ENCODE measurements at places on chromosomes 2 and 18.

DNA sequence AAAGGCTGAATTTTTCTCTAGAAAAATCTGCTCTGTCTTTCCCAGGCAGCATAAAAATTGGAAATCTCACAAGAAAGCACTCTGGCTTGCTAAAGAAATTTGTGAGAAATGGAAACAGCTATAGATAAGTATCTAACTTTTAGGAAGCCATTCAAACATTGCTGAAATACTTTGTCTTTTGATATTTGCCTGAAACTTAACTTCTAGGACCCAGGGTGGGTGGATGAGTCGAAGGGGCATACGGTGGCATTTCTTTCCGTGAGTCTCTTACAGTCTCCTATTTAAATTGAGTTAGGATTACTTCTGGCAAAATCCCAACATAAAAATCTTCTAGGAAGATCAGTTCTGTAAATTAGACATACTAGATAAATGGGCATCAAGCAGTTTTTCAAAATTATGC lies 532 bp upstream of the COL3A1 start:
- DNase-seq, result no peak

DNA sequence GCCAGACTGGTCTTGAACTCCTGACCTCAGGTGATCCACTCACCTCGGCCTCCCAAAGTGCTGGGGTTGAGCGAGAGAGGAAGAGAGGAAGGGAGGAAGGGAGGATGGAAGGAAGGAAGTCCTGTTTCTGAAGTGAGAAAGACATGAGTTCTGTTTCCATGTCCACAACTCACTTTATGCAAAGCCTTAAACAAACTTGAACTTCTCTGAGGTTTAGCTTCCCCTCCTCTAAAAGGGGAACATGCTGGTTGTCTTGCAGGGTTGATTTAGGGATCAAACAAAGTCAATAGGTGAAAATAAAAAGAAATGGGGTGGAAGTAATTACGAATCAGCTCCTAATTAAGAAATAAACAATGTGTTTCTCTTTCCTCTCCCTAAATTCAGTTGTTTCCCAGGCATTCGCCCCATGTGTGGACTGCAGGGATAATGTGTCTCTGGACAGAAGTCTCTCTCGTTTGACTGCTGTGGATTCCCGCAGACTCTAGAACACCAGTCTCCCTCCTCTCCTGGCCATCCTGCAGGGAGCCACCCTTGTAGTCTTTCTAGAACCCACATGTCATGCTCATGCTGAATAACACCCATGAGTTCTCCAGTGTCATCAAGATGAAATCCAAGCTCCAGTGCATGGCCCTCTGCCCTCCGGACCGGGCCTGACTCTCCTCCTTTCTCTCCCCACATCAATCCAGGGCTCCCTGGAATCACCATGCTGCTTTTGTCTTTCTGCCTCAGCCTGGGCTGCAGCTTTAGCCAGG lies 229.3 kb upstream of the TRIB2 start:
- DNase-seq, result no peak

- DNase-seq, result no peak
Measured at GRCh38 chr2:56624181-56624580, 440.4 kb downstream of the CCDC85A start.

DNA sequence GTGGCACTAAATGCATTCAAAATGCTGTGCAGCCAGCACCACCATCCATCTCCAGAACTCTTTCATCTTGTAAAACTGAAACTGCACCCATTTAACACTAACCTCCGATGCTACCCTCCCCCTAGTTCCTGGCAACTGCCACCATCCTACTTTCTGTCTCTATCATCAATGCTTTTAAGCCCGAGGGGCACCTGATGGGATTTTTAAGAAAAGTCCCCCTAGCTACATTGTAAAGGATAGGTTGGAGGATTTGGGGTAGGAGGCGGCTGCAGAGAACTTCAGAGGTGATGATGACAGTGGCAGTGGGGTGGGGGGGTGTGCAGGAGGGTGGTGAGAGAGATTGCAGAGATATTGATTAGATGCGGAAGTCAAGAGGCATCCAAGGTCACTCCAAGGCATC lies 10.8 kb upstream of the YWHAQ start:
- peak; percentile 10 for DNase-seq

DNA sequence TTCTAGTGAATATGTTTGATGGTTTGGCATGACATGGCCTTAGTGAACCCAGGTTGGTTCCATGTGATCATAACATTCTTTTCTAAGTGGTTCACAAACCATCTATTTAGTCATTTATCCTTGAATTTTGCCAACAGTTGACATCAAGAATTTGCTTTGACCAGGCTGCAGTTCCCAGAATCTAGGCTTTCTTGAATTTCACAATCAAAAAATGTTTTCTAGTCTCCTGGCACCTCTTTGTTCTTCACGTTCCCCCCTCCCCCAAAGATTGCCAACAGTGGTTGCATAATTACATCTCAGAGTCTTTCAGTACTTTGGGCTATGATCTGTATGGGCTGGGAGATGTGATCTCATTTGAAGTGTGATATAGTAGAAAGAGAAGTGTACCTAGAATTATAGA lies 124.0 kb downstream of the GATA6 start:
- no peak for DNase-seq

DNA sequence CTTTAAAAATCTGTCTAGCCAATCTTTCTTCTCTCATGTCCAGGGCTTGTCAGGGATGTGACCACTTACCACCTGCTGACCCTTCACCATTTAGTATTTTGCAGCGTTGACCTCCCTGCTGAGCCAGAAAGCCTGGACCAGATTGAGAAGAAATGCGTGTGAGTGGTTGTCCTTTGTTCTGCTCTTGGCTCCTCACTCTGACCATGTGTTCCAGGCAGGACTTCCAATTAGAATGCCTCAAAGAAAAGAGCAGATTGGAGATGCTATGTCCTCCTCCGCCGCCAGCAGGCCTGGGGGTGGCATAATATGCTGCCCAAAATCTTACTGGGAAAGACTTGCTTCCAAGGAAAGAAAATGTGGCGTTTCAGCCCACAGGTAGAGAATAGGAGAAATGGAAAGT lies 894.1 kb downstream of the SLC4A3 start:
- DNase-seq, result no peak

DNA sequence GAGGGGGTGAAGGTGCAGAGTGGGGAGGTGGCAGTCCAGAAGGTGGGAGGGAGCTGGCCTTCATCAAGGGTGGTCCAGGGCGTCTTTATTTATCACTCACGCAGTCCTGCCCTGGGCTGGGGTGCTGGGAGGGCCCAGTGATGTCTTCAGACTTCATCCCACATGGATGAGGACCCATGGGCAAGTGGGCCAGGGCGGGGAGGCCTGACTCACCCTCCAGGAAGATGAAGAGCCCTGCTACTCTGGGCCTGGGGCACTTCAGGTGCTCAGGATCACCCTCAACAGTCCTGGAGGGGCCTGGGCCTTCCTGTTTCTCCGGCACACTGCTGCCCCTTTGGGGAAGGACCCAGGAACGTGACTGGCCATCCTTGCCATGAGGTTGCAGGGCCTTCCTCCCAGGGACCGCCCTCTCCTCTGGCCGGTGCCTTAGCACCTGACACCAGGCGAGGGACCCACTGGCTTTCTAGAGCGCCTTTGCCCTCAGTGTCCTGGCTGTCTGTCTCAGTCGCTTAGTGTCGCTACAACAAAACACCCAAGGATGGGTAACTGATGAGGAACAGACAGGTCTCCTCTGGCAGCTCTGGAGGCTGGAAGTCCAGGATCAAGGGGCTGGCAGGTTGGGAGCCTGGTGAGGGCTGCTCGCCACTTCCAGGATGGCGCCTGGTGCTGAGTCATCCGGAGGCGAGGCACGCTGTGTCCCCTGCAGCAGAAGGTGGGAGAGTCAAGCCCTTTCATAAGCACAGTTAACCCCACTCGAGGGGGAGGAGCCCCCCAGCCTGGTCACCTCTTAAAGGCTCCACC lies 57.8 kb upstream of the HS6ST1 start:
- DNase-seq, result no peak

DNA sequence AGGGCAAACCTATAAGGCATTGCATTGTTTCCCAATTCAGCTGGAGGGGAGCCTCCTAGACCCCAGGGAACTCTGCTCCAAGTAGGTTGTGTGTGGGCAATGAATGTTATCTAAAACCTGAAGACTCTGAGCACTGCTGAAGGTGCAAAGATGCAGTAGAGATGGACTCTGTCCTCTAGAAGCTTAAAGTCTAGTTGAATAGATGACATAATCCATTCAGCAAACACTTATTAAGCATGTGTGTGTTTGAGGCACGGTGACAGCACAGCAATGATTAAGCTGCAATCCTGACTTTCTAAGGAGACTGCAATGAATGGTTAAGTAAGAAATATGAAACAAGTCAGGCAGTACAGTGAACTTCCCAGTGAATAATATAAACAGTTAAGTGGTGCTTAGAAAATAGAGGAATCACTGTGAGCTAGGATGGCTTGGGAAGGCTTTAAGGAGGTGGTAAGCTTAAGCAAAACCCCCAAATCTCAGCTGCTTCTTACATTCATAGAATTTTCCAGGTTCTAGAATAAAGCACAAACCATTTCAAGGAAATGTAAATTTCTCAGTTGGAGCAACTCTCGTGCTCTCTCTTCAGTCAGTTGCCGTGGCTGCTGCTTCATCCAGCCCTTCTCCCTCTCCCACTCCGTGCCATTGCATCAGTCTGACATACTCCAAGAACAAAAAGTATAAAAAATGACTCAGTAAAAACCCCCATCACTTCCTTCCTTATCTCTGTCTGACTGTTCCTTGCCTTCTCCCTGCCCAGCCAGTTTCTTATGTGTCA lies 19.1 kb downstream of the MXD1 start:
- DNase-seq, result no peak

GRCh38 chr2:113245276-113245711 lies 33.4 kb downstream of the PAX8 start:
- DNase-seq, result no peak

DNA sequence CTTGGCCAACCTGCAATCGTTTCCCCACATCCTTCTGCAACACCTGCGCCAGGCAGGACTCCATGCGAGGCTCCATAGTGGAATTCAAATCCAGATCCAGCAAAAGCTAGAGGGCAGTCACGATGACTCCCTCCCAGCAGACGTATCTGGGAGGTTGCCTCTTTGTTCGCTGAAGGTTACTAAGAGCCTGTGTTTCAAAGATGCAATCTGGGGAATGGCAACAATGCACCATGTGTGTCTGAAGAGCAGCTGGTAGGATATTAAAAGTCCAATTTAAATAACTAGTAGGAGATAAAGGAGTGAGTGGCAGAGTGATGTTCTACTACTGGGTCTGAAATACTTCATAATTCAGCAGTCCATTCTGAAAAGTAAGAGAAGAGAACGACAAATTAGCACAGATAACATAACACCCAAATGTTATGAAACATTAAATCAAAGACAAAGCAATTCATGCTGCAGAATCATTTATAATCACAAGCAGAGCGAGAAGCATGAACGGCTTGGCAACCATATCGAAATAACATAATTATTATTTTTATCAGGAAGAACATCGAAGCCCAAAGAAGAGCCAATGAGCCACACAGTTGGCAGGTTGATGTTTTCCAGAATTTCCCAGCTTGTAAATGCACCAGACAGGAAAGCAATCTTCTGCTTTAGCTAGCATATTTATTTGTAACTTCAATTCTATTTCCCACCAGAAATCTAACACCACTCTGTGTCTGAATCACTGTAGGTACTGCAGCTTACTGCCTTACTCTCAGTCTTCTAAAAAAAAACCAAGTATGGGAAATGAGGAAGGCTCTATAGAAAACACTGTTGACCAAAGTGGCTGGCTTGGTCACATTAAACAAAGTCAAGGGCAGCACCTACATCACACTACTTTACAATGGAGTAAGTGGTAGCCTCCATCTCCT lies 43.2 kb downstream of the CLASP1 start:
- no peak for DNase-seq

DNA sequence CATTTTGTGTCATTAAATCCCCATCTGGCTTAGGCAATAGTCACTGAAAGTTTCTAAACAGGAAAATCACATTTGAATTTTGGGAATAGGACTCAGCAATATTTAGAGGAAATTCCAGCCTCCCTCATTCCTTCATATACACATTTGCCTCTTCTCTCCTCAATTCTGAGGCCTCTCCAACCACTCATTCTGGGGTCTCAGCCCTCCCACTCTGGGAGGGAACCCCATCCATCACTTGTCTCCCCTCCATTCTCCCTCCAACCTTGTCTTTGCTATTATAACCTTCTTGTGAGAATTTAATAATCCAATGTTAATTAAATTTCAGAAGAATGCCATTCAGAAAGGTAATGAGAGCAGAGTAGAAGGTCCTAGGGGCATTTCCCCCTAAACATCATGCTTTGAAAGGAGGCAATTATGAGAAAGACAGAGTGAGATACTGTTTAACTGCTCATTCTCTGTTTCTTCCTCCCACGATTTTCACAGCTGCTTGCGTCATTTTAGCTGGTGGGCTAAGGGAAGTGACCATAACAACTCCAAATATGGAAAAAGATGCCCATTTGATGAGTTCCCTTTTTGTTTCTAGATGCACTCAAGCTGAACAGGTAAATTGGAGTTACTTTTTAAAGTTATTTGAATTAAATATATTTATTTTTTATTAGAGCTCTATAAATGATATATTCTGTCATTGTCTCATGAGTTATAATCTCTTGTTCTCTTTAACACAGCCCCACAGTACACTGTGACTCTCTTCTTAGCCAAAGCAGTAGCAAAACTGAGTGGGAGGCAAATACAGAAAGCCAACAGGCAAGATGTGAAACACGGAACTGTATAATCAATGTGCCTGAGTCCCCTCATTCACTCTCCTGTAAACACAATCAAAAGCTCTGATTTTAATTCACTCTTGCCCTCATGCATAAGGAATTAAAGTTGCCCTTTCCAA lies 135.1 kb downstream of the DLGAP1 start:
- DNase-seq, result no peak

GRCh38 chr18:54787121-54787520 lies 41.2 kb upstream of the RAB27B start:
- DNase-seq, result no peak

- no peak for DNase-seq
Measured at GRCh38 chr2:157698430-157698829, 69.8 kb upstream of the ACVR1C start.

DNA sequence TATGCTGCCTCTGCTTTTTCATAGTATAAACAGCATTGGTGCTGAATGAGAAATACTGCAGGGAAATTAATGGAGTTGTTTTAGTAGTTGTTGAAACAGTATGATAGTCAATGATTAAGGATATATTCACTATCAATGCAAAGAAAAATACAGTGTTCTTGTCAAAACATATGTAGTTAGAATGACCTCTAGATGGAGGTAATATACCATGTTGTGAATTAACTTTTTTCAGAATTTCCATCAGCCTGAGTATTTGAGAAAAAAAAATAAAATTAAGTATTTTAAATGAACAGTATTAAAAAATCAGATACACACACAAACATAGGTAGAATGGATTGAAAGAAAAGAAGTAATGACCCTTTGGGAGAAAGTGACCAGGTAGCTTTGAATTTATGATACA lies 59.5 kb downstream of the RMDN2 start:
- no peak for DNase-seq

- DNase-seq, result no peak
Measured at GRCh38 chr18:13514558-13514957, 211.8 kb downstream of the FAM210A start.

All from stimulated activated naive CD8-positive, alpha-beta T cell treated with anti-CD3 and anti-CD28 coated beads, Interleukin-15, Interleukin-2, amounts not matched to agents 100 U/mL and 50 U/mL, for 24 hours (primary cell).